IMR-90 (cell line): ENCODE measurements at places on chromosomes 5 and 9. TPM values are rescaled to one million over a fixed set of nuclear protein-coding genes. Genes with fewer than 3 reads are reported as not detected.

The C9orf153 gene
- not detected in 2 replicates for total RNA-seq

GRCh38 chr5:109558952-109559351, 130.8 kb upstream of the MAN2A1 start:
- no peak for DNase-seq

DNA sequence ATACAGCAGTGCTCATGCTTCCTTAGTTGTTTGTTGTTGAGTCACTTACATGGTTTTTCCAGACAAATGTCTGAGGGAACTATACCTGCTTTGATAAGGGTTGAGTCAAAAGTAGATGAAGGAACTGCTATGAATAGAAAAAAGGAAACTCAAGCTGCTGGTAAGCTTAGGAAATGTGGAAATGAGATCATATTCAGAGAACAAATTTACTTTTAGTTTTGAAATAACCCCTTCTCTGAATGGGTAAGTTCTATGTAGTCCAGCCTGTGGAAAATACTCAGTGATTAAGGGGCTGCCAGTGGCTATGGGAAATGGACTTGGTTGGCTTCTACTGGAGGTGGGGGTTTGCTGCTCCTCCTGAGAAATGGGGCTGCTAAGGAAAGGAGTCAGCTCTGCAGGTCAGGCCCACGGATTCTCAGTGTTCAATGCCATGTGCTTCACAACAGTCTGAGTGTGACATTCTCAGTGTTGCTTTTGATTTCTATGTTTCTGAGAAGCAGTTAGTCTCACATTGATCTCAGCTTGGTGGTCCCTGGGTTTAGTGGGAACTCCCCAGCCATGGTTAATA, 47.7 kb upstream of the GLRX start:
- peak; percentile 87 for DNase-seq

- DNase-seq = no peak
These were observed 24.0 kb upstream of the CARTPT start for GRCh38 chr5:71695071-71695470.

DNA sequence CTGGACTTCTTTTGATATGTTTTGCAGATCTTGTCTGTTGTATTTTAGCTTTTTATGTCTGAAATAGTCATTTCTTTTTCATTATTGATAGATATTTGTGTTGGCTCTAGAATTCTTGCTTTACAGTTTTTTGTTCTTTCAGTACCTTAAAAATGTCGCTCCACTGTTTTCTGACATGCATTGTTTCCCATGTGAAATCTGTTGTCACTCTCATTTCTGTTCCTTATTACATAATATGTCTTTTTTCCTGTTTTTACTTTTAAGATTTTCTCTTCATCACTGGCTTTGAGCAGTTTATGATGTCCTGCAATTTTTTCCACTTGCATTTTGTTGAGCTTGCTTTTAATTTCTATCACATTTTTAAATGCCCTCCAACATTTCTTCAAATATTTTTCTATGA, 270.4 kb upstream of the TARS1 start:
- no peak for DNase-seq

DNA sequence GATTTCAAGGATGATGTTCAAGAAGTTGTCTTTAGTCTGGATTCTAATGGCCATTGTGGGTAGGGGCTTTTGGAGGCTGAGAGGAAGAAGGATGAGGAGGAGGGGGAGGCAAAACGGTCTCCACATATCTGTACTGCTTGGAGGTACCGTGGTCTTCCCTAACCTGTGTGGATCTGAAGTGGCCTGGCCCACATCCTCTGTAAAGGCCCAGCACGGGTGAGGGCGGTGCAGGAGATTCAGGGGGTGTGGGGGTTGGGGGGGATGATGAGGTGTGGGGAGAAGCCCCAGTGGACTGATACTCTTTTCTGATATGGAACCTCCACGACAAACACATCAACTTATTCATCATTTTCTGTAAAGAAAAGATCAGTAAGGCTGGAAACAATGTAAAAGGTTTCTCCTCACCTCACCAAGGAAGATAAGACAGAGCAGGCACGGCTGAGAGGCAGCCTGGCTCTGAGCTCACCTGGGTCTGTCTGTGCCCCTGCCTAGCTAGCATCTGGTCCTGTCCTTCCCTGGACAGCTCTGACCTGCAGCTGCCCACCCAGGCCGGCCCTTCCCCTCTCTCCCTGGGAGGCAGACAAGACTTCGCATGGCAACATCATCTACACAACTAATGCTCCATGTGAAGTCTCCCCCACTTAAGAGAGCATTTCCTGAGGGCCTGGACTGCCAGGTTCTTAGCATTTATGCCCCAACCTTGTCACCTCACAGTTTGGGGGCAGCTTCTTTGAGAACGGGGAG, 5.6 kb upstream of the IL3 start:
- DNase-seq = no peak

DNA sequence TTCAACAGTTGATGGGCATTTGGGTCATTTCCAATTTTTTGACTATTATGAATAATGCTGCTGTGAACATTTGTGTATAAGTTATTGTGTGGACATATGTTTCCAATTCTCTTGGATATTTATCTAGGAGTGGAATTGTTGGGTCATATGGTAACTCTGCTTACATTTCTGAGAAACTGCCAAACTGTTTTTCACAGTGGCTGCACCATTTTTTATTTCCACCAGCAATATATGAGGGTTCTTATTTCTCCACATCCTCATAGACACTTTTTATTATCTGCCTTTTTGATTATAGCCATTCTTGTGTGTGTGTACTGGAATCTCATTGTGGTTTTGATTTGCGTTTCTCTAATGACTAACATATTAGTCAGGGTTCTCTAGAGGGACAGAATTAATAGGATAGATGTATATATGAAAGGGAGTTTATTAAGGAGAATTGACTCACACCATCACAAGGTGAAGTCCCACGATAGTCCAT, 14.7 kb upstream of the MED27 start:
- DNase-seq = peak; percentile 95

DNA sequence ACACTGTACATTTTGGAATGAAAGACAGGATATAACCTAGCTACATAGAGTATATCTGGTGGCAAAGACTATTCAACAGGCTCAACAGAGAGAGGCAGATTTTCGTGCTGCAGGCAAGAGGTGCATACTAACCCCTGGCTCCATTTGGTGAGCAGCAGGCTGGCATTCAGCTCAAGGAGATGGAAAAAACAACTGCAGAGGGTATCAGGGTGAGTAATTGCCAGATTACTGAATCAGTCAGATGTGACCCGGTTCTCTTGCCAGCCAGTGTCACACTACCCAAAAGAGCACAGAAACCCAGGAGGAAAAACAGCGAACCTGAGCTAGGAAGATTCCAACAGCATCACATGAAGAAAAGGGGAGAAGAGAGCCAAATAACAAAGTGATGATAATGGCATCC, 130.4 kb upstream of the PRLR start:
- DNase-seq = no peak

DNA sequence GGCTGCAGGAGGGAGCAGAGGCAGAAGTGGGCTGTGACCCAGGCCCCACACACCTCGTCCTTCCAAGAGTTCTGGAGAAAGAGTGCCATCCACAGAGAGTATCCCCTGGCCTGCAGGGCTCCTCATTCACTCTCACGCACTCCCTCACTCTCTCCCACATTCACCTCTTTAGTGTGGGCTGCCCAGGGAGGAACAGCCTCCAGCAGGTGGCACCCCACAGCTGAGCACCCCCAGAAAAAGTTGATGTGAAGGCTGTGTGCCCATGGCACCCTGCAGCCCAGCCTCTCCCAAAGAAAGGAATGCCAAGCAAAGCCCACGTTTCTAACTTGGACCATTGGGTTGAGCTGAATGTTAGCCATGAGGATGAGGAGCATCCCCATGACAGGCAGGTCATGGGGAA, 4.5 kb upstream of the SHC3 start:
- no peak for DNase-seq

DNA sequence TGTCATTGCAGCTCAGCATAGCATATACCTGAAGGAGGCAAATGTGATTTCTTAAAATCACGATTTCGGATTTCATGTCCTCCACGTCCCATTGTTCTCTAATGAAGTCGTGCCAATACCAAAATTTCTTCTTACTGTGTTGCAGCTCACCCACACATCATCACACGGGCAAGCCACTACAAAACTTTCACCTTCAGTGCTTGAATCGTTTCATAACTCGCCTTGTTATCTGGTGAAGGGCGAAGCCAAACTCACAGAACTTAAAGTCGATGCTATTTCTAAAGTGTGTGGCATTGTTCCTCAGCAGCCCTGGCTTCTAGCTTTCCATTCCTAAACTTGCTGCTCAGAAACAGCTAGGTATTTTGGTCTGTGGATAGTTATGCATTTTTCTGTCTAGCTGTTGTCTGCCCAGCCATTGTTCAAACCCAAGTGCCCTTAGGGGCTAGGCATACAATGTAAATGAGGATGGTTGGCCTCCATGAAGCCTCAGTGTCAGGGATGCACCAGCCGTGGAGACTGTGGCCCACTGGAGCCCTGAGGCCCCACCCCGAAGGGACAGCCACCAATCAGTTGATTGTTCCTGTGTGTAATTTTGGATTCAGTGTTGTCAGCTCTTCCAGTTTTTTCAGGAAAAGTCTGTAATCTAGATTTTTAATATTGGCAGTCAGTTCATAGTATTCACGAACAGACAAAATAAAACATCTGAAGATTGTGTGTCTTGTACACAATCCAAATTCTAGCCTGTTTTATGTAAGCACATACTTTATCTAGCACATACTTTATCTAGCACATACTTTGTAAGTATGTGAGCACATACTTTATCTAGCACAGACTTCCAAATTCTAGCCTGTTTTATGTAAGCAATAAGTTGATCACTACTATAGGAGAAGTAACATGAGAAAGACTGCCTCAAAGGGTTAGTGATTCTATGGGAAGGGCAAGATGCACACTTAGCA, 112.8 kb downstream of the DAPK1 start:
- peak; percentile 39 for DNase-seq

- DNase-seq = no peak
These were observed 177.6 kb upstream of the TLX3 start for GRCh38 chr5:171131497-171131896.

DNA sequence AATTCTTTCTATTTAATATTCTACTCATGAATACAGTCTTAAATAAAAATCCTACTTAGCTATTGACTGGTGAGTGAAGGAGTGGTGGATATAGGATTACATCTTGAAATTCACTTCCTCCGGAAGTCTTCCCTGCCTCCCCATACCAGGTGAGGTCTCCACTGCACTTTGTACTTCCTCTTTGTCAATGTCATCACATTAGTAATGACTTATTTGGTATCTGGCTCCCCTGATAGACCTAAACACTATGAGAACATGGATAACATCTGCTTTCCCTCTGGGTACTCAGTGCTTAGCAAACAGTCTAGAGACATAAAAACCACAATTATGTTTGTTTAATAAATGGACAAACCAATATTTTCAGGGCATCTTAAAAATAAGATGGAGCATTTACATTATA, 532.1 kb downstream of the PDE4D start:
- DNase-seq = no peak
